Stimulated activated CD4-positive, alpha-beta T cell treated with anti-CD3 and anti-CD28 coated beads, TNF-alpha, amount 100 ng/mL, for 4 hours (primary cell): ENCODE measurements at places on chromosomes 6 and 20.

GRCh38 chr6:157282284-157282683 lies 41.0 kb downstream of the TMEM242 start:
- DNase-seq: no peak

DNA sequence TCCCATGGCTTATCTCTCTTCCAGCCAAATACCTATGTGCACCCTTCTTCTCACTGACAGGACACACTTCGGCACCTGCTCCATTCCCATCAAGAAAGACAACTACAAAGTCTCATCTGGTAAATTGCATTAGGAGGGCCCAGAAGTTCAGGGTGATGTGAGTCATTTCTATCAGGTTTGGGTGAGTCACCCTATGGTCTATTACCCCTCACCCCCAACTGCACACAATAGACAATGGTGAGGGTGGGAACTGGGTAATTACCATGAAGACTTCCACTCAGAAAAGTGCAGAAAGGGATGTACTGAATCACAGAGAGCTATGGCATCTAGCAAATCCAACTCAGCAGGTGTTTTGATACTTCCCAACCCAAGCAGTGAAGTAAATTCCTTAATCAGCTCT lies 54.8 kb downstream of the OPN5 start:
- no peak for DNase-seq

DNA sequence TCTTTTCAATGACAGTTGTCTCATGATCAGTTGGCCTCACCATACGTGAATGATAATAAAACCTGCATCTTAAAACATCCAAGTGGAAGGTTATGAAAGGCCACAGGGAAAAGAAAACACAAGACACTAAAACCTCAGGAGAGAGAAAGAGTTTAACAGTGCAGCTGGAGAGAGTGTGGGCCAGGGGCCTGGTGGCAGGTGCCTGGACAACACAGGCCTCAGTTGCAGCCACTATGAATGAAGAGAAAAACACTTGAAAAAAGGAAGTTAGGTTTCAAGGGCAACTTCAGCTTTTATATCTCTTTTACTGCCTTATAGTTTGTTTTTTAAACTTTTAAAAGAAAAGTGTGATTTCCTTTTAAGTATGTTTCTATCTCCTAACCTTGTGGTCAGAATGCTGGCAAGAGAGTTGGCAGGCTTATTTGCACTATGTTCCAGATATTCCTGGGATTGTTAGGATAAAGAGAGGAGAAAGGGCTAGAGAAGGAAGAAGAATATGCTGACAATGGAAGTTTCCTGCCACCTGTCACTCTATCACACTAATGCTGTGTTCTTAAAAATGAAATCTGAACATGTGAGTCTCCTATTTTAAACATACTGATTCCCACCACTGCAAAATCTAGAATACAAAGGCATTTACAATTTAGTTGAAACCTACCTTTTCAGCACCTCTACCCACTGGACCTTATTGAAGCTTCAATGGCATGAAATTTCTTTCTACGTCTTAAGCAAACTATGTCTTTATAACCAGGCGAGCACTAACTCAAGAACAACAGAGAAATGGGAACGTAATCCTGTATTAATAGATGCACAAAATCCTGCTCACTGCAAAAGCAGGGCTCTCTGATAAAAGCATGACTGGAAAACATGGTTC lies 222.4 kb downstream of the CD83 start:
- no peak for DNase-seq

- DNase-seq: no peak
Observed at GRCh38 chr6:73078333-73078862, 146.9 kb downstream of the KHDC1L start.

GRCh38 chr6:157514659-157515496 lies 133.9 kb downstream of the ZDHHC14 start:
- DNase-seq: no peak

DNA sequence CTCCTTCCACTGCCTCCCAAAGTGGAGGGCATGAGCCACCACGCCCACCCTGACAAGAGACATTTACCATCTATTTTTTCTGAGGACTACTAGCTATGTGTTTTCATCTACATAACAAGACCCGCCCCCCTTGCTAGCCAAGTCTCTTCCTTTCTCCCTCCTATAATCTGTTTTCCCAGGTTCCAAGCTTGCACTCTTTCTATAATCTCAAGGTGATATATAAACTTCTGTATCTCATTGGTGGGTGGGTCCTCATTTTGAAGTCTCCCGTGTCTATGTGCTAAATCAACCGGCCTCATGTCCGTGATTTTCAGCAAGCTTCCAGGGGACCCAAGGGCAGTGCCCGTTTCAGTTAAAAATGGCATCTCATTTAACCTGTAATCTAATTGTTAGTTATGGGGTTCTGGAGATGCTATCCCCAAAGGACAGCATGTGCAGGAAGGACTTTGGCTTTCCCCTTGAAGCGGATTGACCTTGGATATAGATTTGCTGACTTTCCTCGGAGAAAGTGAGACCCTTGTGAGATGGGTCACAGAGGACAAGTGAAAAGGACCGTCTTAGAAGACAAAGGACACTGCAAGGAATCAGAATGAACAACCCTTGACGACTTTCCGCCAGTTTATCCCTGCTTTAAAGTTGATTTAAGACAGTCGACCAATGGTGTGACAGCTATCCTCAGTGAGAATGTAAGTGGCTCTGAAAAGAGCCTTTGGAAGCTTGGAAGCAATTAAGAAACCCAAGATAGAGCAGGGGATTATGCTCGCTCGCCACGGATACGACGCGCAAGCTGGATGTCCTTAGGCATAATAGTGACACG lies 22.4 kb downstream of the OR2B2 start:
- DNase-seq: no peak

GRCh38 chr6:106102034-106102433 lies 15.9 kb downstream of the PRDM1 start:
- DNase-seq: no peak

GRCh38 chr20:57948180-57948955 lies 238.6 kb upstream of the PMEPA1 start:
- no peak for DNase-seq

DNA sequence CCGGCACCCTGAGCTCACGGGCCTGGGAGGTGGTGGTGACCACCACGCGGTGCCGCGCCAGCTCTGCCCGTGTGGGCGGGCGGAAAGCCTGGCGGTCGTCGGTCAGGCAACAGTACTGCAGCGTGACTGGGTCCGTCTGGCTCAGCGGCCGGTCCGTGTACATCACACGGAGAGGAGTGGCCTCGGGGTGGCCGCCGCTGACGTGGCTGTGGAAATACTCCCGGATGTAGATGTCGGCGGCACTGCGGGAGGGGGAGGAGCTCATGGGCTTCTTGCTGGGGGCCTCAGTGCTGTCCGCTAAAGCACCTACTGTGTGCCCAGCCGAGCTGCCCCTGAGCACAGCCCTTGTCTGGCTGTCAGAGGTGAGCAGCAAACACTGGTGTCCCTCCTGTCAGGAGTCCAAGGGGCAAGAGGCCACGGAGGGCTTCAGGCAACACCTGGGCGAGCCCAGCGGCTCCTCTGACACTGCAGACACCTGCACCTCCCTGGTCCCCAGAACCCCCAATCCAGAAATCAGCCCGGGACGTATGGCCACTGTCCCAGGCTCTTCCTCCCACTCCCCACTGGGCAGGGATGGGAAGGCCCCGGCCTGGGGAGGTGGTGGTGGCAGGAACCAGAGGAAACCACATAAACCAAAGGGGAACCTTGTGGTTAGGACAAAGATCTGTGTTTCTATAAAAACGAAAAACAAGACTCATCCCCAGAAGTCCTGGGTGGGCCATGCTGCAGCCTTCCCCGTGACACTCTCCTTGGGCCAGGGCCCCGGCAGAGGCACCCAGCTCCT lies 6.5 kb downstream of the HELZ2 start:
- no peak for DNase-seq

- DNase-seq: no peak
Observed at GRCh38 chr6:41100871-41101287, 28.1 kb downstream of the NFYA start.

GRCh38 chr6:71510057-71510713 lies 221.6 kb downstream of the OGFRL1 start:
- DNase-seq: no peak

DNA sequence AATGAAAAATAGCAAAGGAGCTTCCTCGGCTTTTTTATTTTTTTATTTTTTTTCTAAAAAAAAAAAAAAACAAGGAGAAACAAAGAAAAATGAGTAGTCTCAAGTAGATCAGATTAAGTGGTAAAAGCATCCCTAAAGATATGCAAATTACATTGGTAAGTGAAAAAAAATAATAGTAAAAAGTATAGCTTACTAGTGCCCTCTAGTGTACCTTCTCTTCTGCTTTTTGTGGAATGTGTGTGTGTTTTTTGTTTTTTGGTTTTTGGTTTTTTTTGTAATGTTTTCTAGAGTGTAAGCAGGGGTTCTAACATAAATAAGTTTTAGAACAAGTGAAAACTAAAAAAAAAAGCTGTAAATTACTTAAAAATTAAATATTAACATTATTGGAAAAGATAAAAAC lies 1062.0 kb downstream of the HACE1 start:
- no peak for DNase-seq

GRCh38 chr6:132190097-132190814 lies 211.0 kb downstream of the MOXD1 start:
- DNase-seq: no peak

DNA sequence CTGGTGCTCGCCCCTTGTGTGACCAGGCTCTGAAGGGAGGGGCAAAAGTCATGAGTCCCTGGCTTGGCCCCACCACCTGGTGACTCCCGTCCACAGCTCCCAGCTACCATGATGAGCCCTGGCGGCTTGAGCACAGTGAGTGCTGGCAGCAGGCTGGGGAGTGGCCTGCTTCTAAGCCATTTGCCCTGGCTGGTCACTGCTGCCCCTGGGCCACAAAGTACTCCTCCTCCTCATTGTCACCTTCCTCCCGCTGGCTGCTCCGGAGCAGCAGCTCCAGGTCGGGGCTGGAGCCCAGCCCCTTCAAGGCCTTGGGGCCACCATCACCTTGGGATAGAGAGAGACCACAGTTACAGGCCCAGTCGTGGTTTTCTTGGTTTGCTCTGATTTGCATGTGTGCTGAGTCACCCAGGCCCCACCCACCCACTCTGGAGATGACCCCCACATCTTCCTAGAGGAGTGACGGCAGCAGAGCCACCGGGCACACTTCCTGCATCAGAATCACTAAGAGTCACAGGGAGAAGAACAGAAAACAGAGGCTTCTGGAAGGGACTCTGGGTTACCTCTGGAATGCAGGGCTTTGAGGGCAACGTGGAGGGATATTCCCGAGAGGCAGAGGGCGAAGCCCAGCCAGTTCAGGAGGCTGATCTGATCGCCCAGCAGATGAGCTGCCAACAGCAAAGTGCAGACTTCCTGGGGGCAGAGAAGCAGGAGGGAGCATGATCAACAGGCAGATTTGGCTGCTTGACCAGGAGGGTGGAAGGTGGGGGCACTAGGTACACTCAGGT lies 42.1 kb upstream of the CDH22 start:
- no peak for DNase-seq

GRCh38 chr6:11851387-11851786 lies 72.8 kb upstream of the ADTRP start:
- DNase-seq: no peak

DNA sequence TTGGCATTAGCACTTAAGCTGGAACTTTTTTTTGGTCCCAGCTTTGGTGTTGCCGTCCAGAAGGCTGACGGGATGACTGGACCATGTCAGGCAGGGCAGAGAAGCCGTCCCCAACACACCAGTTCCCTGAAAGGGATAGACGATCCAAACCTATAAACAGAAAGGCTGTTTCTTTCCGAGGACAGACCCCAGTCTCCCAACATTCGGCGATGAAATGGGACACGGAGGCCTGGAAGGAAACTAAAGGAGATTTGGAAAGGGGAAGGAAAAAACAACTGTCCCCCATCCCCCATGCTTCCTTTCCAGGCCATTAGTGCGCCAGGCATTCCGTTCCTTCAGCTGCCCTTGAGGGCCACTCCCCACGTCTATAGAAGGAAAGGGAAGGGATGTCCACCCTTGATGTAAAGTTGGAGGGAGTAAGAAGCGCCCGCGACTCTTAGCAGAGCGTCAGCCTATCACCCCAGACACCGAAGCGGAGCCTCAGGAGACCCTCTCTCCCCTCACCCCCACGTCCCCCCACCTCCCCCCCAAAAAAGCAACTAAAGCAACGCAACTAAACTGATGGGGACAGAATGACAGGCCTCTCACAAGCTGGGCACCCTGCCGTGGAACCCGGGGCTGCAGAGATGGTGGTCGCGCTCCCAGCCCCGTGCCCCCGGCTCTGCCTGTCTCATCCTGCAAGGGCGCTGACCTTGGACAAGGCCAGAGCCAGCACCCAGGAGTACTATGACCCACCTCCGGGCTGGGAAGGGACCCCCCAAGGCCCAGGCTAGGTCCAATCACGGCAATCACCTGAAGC lies 638 bp downstream of the BLCAP start:
- DNase-seq: no peak
